ENCODE measurements at places on chromosomes 7 and 10. TPM values are rescaled to one million over a fixed set of nuclear protein-coding genes. Genes with fewer than 3 reads are reported as not detected.

The CAV2 gene
- 89.7 TPM for total RNA-seq

The EBF3 gene
- total RNA-seq, result 4.8 TPM

The BRAT1 gene
- total RNA-seq, result 24.3 TPM

The TMEM273 gene
- 17.8 TPM for total RNA-seq
